ENCODE measurements at places on chromosomes 16 and 17.

- H3K4me3 ChIP-seq, result no peak overlapping the region
- no peak overlapping the region for H3K27ac ChIP-seq
- no peaks in the 10 kb centered on the region for H3K36me3 ChIP-seq
These were observed 7.7 kb downstream of the CDH1 start for GRCh38 chr16:68744744-68745280.

DNA sequence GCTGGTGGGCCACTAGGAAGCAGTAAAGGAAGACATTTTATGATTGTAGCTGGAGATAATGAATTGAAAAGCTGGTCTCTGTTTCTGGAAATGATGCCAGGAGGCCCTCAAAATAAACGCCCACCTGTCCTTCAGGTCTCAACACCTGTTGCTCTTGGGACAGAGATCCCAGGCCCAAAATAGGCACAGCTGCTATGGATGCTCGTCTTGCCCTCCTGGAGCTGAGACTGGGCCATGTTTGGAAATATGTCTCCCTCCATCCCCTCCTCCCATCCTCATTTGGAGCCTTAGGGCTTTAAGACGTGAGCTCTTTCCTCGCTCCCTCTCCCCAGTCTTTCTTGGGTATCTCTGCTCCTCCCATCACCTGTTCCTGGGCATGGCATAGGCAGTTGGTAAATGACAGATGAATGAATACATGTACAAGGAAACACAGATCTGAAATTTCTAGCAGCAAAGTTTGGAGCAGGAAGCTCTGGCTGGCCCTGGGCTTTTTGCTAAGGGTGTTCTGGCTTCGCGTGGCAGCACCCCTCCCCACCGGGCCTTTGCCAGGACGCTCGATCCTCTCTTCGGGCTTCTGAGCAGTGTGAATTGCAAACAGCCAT lies 33.3 kb downstream of the MYH3 start:
- no peaks in the 10 kb centered on the region for H3K27me3 ChIP-seq
- no peak overlapping the region for H3K4me3 ChIP-seq
- H3K36me3 ChIP-seq, result no peaks in the 10 kb centered on the region
- DNase-seq, result no peak
- no peak overlapping the region for H3K27ac ChIP-seq

- H3K4me1 ChIP-seq, result peaks cover 6% of the 10 kb centered on the region
- H3K27ac ChIP-seq, result peak overlapping the region; percentile 1
- peak overlapping the region; percentile 63 for H3K4me3 ChIP-seq
- no peaks in the 10 kb centered on the region for H3K27me3 ChIP-seq
- peak; percentile 47 for DNase-seq
These were observed 1.7 kb downstream of the USP32 start for GRCh38 chr17:60390186-60390585.

- DNase-seq, result no peak
- H3K36me3 ChIP-seq, result peaks cover 24% of the 10 kb centered on the region
- peaks cover 35% of the 10 kb centered on the region for H3K4me1 ChIP-seq
- no peak overlapping the region for H3K4me3 ChIP-seq
- H3K27me3 ChIP-seq, result no peaks in the 10 kb centered on the region
These were observed 1.0 kb upstream of the MPDU1 start for GRCh38 chr17:7582396-7583252.

DNA sequence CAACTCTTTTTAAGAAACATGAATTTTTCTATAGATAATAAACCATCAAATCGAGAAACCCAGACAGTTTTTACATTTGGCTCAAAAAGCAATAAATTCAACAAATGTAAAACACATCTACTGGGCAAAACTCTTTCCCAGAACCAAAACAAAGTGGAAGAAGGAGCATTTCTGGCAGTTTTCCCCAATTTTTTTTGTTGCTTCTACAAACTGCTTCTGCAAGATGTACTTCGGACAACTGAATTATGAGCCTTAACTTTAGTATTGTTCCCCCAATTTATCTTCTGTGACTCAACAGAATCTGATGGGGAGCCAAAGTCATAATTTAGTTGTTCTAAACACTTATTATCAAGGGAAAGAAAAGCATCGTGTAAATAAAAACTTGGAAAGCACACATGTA lies 1047.2 kb downstream of the CDH11 start:
- no peaks in the 10 kb centered on the region for H3K27me3 ChIP-seq
- no peaks in the 10 kb centered on the region for H3K4me1 ChIP-seq
- no peak overlapping the region for H3K27ac ChIP-seq

GRCh38 chr17:58305626-58306025 lies 23.0 kb downstream of the TSPOAP1 start:
- DNase-seq, result no peak
- H3K4me1 ChIP-seq, result no peaks in the 10 kb centered on the region
- peaks cover 7% of the 10 kb centered on the region for H3K27me3 ChIP-seq
- H3K36me3 ChIP-seq, result no peaks in the 10 kb centered on the region
- H3K27ac ChIP-seq, result no peak overlapping the region
- H3K4me3 ChIP-seq, result no peak overlapping the region

DNA sequence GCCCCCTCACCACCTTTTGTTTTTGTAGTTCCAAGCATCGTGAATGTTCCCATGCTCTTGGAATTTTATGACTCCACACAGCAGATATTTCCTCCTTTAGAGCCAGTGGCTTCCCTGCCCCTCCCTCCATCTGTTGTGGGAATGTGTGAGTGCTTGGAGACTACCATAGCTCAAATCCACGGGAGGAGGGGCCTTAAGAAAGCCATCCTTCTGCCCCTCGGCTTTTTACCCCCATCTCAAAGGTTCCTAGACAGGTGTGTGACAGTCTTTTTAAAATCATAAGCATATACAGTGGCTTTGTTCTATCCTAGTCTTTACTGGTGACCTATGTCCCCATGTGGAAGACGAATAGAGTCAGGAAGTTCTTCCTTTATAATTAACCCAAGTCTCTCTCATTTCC lies 47.2 kb downstream of the YPEL2 start:
- peak; percentile 82 for DNase-seq
- H3K4me1 ChIP-seq, result peaks cover 6% of the 10 kb centered on the region
- H3K27ac ChIP-seq, result no peak overlapping the region
- no peaks in the 10 kb centered on the region for H3K36me3 ChIP-seq

GRCh38 chr16:86573215-86573614 lies 5.1 kb upstream of the FOXL1 start:
- no peak overlapping the region for H3K4me3 ChIP-seq
- H3K36me3 ChIP-seq, result no peaks in the 10 kb centered on the region
- no peak overlapping the region for H3K27ac ChIP-seq
- H3K27me3 ChIP-seq, result no peaks in the 10 kb centered on the region
- no peak for DNase-seq

DNA sequence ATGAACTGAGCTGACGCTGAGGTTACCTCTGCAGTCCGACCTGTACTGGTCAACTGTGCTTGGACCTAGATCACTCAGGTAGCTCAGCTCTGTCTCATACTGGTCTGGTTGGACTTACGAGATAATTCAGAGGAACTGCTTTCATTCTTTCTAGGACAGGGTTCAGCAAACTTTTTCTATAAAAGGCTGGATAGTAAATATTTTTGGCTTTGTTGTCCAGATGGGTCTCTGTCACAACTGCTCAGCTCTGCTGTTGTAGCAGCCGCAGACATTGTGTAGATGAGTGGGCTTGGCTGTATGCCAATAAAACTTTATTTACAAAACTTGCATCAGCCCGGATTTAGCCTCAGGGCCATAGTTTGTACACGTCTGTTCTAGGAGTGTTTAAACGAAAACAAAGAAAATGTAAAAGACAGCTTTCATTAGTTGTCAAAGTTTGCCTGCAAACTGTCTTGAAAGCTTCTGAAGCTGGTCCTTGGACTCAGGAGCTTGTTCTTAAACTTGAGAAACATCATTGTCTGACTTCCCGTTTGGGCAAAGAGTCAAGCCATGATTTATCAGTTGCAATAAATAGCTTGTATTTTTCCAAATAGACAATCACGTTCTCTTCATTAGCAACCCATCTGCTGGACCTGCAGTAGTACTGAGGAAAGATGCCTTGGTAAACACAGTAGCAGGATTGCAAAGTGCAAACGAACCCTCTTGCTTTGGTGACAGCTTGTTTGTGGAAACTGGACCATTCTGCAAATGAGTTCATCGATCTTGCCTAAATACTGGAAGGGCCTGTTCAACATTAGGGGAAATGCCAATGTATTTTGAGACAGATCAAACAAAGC lies 253.4 kb downstream of the SNX29 start:
- H3K4me3 ChIP-seq, result no peak overlapping the region
- peaks cover 38% of the 10 kb centered on the region for H3K4me1 ChIP-seq
- H3K36me3 ChIP-seq, result no peaks in the 10 kb centered on the region

GRCh38 chr16:31440516-31441184 lies 1.9 kb downstream of the ZNF843 start:
- DNase-seq, result no peak
- no peak overlapping the region for H3K4me3 ChIP-seq
- no peaks in the 10 kb centered on the region for H3K4me1 ChIP-seq
- H3K27ac ChIP-seq, result no peak overlapping the region

- H3K27me3 ChIP-seq, result no peaks in the 10 kb centered on the region
- no peak overlapping the region for H3K27ac ChIP-seq
- no peaks in the 10 kb centered on the region for H3K4me1 ChIP-seq
- H3K4me3 ChIP-seq, result no peak overlapping the region
- no peaks in the 10 kb centered on the region for H3K36me3 ChIP-seq
These were observed 353.3 kb downstream of the CA10 start for GRCh38 chr17:51805185-51805584.

DNA sequence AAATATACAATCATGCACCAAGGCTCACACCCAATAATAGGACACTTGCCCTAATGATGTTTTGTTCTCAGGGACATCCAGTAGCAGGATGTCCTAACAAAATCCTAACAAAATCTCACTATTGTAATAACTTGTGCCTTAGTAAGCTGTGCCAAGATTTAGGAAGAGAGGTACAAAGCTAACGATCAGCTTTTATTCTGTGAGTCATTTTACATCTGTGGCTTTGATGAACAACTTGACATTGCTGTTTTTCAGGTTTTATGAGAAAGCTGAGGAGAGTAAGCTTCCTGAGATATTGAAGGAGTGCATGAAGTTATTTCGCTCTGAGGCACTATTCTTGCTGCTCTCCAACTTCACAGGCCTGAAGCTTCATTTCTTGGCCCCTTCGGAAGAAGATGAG lies 18.9 kb downstream of the OGFOD1 start:
- no peak overlapping the region for H3K4me3 ChIP-seq
- no peak overlapping the region for H3K27ac ChIP-seq
- no peak for DNase-seq
- no peaks in the 10 kb centered on the region for H3K27me3 ChIP-seq

DNA sequence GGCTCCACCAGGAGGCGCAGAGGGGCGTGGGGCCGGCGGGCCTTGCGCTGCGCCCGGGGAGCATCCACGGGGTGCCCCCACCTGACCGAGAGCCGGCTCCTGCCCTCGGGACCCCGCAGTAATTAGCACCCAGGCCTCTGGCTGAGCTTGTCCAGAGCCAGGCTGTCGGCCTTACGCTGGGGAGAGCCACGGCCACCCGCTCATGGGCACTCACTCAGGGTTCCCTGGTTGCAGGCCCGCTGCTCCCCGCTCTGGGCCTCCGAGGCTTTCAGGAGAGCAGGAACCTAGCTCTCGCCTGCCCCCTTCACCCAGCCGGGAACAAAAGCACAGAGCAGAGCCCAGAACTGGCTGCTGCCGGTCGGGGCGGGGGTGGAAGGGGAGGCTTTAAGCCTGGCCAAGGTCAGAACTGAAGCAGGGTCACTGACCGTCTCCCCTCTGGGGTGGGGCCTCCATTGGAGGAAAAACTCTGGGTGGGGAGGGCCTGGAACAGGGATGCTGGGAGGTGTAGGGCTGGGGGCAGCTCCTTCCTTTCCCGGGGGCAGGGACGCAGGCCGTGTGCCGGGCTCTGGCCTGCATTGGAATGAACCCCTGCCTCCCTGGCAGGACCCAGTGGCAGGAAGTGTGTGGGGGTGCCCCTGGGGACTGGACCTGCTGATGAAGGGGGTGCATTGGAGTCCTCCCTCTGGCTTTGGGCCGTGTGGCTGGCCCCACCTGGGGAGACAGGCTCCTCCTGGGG lies 12.3 kb downstream of the GLIS2 start:
- H3K4me3 ChIP-seq, result peak overlapping the region; percentile 5
- peaks cover 33% of the 10 kb centered on the region for H3K4me1 ChIP-seq
- peaks cover 11% of the 10 kb centered on the region for H3K36me3 ChIP-seq
- H3K27ac ChIP-seq, result peak overlapping the region; percentile 67

GRCh38 chr16:86768999-86769398 lies 190.7 kb downstream of the FOXL1 start:
- H3K27me3 ChIP-seq, result no peaks in the 10 kb centered on the region
- no peaks in the 10 kb centered on the region for H3K36me3 ChIP-seq
- H3K27ac ChIP-seq, result no peak overlapping the region
- peak; percentile 27 for DNase-seq
- H3K4me1 ChIP-seq, result peaks cover 12% of the 10 kb centered on the region

All from IMR-90 (cell line).